D721Med (cell line): ENCODE measurements at places on chromosomes 1 and 21.
A peak's percentile ranks its signal among the peaks of the same experiment; 100 is the strongest.

DNA sequence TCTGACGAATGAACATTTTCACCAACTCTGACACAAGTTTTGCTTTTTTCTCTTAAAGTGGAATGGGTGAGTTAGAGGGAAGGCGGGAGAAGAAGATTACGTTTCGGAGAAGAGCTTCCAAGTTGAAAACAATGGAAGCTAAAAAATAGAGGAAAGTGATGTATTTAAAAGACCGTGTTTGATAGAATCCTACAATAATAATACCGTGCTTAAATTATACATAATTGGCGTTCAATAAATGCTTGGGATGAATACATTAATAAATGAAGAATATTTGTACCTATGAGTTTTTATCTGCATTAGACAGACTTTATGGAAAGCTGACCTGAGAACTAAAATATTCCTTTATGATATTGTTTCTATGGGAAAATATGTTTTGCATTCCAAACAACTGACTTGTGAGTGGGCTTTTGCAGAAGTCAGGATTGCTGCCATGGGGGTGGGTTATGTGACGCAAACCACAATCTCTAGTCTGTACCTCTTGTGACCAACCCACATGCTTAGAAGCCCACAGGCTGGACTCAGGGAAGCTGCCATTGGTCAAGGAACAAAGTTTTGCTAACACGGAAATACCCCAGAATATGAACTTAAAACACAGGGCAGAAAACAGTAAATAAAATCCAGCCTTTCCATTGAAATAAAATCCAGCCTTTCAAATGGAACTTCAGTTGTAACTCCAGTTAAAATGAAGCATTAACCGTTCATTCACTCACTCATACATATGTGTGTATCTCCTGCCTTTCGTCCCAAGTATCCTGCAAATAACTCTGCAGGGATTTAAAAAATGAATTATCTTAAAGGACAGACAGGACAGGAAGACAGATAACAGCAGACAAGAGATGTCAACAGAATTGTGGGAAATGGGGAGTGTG lies 21.3 kb upstream of the ATF3 start:
- DNase-seq = no peak

GRCh38 chr1:41735631-41736260 lies 183.0 kb downstream of the HIVEP3 start:
- DNase-seq = no peak

GRCh38 chr1:170310951-170311350 lies 165.2 kb downstream of the NTMT2 start:
- DNase-seq = no peak

DNA sequence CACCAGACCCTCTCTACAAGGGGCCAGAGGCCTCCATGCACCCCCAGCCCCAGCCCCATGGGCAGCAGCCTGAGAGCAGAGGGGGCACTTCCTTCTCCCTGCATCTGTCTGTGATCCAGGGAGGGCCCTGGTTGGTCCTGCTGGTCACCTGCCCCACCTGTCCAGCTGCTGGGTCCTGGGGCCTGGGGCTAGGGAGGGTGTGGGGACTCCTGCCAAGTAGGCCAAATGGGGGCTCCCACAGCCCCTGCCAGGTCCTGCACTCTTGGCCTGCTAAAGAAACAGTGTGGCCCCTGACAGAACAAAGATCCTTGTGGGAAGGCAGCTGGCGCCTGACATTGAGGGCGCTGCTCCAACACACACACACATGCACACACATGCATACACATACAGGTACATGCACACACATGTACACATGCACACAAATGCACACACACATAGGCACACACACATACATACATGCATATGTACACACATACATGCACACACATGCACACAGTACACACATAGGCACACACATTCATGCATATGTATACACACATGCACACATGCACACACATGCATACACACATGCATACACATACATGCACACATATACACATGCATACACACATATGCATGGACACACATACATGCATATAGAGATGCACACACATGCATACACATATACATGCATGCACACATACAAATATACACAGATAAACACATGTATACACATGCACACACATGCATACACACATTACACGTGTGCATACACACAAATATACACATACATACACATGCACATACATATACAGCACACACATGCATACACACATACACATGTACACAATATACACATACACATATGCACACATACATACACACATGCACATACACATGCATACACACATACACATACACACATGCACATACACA lies 49.9 kb downstream of the TRPM2 start:
- no peak for DNase-seq

DNA sequence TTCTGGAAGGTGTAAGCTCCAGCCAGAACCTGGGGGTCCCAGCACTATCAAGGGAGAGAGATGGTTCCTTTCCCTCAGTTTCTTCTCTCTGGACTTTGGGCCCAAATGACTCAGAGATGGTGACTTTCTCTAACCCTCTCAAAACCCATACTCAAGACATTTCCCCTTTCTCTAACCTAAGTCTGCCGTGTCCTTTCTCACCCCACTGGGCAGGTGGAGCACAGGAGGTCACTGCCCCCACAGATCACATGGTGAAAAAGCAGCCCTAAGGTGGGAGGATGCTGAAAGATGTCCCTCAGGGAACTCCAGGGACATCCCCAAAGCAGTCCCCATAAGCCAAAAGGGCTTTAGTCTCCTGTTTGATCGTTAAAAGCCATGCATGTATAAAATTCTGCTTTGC lies 173.7 kb downstream of the HIVEP3 start:
- no peak for DNase-seq

GRCh38 chr1:174964261-174964971 lies 35.3 kb upstream of the CACYBP start:
- DNase-seq = no peak

DNA sequence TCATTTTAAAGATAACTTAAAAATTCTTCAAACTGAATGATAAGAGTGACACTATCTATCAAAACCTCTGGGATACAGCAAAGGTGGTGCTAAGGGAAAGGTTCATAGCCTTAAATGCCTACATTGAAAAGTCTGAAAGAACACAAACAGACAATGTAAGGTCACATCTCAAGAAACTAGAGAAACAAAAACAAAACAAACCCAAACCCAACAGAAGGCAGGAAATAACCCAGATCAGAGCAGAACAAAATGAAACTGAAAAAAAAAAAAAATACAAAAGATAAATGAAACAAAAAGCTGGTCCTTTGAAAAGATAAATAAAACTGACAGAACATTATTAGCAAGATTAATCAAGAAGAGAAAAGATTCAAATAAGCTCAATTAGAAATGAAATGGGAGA lies 6.8 kb downstream of the ODF2L start:
- DNase-seq = no peak

DNA sequence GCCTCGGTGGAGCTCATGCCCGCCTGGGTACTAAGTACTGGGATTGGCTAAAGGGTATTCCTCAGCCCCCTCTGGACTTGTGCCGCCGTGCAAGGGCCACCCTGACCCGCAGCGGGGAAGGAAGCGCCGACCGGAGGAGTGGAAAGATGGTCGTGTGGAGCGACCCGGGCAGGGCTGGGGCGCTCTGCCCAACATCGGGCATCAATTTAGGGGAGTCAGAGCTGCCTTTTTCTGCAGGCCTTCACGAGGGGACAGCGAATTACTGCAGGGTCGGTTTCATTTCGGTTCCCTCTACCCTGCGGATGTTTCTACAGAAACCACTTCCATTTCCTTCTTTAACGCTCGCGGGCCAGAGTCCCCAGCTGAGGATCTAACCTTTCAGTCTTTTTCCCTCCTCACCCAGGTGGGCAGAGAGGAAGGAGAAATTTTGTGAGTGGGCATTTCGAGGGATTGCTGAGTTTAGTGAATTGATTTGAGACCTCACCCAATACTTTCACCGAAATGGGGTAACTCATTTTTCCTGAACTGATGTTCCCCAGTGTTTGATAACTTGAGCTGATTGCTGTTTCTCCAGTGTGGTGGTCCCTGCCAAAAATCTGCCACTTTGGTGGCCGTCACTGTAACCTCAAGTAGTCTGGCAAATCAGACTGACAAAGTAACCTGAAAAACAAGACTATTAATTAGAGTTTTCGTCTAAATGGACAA lies 1.1 kb downstream of the TOR1AIP1 start:
- no peak for DNase-seq

- no peak for DNase-seq
These were observed 57.8 kb downstream of the SIK1 start for GRCh38 chr21:43369124-43369523.

GRCh38 chr1:219506473-219506899 lies 106.4 kb downstream of the ZC3H11B start:
- no peak for DNase-seq

GRCh38 chr1:152981146-152981871 lies 2.6 kb upstream of the SPRR1A start:
- no peak for DNase-seq

GRCh38 chr1:211695135-211695816 lies 19.9 kb upstream of the NEK2 start:
- DNase-seq = no peak

DNA sequence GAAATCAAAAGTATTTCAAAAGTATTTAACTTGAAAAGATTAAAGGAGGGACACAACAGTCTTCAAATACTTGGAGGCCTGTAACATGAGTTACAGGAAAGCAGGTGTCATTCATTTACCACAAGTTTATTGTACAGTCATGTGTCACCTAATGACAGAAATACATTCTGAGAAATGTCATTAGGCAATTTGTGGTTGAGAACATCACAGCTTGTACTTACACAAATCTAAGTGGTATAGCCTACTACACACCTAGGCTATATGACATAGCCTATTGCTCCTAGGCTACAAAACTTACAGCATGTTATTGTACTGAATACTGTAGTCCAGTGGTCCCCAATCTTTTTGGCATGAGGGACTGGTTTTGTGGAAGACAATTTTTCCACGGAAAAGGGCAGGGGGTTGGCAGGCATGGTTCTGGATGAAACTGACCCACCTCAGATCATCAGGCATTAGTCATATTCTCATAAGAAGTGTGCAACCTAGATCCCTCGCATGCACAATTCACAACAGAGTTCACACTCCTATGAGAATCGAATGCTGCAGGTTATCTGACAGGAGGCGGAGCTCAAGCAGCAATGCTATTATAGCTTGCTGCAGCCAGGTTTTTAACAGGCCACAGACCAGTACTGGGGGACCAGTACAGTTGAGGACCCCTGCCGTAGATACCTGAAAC lies 25.0 kb upstream of the PHTF1 start:
- no peak for DNase-seq

- no peak for DNase-seq
These were observed 10.9 kb downstream of the LRRC71 start for GRCh38 chr1:156931211-156931952.

DNA sequence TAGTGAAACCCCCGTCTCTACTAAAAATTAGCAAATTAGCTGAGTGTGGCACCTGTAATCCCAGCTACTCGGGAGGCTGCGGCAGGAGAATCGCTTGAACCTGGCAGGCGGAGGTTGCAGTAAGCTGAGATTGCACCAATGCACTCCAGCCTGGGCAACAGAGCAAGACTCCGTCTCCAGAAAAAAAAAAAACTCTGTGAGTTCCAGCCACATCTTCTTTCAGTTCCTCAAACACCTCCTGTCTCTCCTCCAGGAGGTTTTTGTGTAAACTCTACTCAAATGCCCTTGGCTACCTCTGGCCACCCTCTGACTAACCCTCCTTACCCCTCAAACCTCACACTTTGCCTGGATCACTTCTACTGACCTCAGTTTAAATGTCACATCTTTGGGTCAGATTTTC lies 38.1 kb downstream of the RCSD1 start:
- DNase-seq = no peak

DNA sequence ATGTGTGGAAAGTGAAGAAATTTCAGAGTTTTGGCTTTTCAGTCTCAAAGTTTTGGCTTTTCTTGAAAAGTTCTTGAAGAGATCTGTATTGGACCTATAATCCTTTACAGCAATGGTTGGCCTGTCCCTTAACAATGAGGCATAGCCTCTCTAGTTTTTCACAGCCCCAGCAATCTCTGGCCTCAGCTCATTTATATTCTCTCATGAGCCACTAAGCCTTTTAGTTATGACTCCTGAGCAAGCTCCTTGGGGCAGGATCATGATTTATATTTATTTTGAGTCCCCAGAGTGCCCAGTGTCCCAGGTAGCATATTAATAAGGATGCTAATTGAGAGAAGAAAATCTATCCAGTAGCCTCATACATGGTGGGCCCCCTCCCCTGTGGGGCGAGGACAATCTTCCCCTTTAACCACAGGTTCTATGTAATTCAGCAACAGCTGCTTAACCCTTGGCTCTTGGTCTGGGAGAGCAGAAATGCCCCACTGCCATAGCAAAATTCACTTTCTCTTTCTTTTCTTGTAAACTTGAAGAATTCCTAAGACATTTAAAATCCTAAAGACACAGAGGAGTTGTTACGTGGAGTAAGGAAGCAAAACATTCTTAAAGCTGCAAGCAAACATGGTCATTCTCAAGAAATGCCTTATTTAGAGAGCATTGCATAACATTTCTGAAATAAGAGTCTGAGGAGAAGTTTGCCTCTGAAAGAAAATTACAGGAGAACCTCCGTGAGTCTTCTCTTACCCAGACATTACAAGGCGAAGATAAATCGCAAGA lies 6.3 kb downstream of the NGF start:
- no peak for DNase-seq

- no peak for DNase-seq
These were observed 89.2 kb upstream of the CCDC190 start for GRCh38 chr1:162950187-162950586.

DNA sequence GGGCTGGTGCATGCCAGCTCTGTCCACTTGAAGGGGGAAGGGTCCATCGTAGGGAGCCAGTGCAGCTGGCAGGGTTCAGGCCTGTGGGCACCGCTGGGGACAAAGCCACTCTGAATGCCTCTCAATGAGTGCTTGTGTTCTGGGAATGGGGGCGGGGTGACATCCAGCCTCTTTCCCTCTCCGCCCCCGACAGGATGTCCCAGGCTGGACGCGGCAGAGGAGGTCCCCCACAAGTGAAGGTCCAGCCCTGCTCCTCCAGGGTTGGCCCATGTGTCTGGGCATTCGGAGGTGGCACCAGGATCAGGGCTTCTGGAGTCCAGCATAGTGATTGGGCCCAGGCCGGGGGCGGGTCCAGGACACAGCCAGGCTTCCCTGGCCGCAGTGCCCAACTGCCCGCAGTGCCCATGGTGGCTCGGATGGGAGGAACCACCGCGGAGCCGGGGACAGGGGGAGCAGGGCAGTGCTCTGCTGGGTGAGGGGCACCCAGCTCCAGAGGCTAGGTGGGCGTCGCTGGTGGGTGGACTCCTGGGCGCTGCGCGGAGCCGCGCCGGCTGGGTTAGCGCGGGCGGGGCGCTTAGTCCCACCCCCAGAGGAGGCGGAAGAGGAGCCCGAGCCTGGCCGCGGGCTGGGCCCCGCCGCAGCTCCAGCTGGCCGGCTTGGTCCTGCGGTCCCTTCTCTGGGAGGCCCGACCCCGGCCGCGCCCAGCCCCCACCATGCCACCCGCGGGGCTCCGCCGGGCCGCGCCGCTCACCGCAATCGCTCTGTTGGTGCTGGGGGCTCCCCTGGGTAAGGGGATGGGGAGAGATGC lies at the start of gene SHISA4:
TSS of gene SHISA4 (plus strand) at position 617 of the 808 bp plus-strand sequence. CDS start at position 714, 97 bp downstream.
- DNase-seq = peak; percentile 64

DNA sequence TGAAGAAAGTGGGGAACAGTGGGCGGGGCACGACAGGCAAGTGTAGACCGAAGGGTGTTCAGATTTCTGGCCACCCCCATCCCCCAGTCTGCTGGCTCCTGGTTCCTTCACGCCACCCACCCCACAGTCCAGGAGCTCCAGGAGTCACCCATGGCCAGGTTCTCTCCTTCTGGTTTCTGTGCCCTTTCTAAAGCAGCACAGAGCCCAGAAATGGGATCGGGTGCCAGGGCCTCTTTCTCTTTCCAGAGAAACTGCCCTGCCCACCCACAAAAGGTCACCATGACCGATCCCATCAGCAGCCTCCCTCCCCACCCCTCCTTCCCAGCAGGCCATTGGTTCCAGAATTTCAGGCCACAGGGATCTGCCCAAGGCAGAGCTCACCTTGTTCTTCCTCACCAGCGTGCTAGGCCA lies 3.2 kb upstream of the CELSR2 start:
- DNase-seq = no peak

- DNase-seq = no peak
These were observed 163.7 kb downstream of the IGSF21 start for GRCh38 chr1:18271336-18271735.
